ENCODE measurements at places on chromosomes 6 and 20.

GRCh38 chr20:60589623-60590022 is 631.4 kb downstream of the CDH26 start:
- no peak for DNase-seq

DNA sequence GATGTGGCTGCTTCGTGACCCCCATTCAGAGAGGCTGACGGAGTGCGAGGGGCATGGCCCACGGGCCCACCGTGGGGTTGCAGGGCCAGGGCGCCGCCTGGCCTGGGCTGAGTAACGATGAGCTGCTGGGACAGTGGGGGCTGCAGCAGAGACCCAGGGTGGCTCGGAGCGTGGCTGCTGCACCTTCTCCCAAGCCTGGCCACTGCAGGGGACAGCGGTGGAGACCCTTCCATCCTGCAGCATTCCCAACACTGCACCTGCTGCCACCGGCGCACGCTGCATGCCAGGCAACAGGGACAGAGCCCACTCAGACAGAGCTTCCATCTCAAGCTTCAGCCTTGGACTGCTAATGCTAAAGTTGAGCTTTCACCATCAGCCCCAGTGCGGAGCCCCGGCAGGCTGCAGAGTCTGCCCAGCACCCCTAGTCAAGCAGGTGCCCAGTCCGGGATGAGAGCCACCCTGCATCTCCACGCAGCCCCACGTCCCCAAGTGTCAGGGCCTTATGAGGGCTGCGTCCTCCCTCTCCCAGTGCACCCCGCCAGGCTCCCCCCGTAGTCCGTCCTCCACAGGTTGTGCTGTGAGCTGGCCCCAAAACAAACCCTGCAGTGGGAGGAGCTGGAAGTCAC is 89.4 kb upstream of the AFDN start:
- DNase-seq, result no peak

GRCh38 chr6:3631877-3632276 is 119.6 kb downstream of the PXDC1 start:
- DNase-seq, result no peak

GRCh38 chr6:144561455-144562043 is 276.4 kb downstream of the UTRN start:
- DNase-seq, result no peak

GRCh38 chr6:71277926-71278600 is 10.5 kb upstream of the OGFRL1 start:
- no peak for DNase-seq
